ENCODE measurements at places on chromosomes 11 and 22.

DNA sequence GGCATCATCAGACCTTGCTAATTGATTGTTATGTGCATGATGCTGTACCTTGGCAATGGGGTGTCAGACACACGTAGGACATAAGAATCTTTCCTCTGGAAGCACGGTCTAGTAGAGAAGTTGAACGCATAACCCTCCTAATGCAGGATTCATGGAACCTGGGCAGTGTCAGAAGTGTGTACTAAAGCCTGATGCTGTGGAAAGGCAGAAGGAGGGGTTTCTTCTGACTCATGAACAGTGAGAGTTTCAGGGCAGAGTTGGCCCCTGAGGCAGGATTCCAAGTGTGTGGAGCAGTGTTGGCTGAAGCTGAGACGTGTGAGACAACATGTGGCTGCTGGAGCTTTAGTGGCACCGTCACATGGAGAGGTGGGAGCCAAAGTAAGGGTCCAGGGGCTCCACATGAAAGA is 3.5 kb downstream of the PANX1 start:
- DNase-seq: no peak

DNA sequence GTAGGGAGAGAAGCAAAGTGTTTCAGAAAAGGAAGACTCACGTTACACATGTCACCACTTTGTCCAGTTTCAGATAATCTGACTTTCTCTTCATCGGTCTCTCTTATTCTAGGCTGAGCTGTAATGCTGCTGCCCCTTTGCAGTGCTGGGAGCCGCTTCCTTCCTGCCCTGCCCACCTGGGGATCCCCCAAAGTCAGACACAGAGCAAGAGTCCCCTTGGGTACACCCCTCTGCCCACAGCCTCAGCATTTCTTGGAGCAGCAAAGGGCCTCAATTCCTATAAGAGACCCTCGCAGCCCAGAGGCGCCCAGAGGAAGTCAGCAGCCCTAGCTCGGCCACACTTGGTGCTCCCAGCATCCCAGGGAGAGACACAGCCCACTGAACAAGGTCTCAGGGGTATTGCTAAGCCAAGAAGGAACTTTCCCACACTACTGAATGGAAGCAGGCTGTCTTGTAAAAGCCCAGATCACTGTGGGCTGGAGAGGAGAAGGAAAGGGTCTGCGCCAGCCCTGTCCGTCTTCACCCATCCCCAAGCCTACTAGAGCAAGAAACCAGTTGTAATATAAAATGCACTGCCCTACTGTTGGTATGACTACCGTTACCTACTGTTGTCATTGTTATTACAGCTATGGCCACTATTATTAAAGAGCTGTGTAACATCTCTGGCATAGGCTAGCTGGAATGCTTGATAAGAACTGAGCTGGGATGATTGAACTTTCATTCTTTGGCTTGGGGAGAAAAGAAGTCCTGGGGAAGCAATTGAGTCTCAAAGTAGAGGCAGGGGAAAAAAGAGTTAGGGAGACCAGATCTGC is 31.2 kb upstream of the SMIM35 start:
- no peak for DNase-seq

DNA sequence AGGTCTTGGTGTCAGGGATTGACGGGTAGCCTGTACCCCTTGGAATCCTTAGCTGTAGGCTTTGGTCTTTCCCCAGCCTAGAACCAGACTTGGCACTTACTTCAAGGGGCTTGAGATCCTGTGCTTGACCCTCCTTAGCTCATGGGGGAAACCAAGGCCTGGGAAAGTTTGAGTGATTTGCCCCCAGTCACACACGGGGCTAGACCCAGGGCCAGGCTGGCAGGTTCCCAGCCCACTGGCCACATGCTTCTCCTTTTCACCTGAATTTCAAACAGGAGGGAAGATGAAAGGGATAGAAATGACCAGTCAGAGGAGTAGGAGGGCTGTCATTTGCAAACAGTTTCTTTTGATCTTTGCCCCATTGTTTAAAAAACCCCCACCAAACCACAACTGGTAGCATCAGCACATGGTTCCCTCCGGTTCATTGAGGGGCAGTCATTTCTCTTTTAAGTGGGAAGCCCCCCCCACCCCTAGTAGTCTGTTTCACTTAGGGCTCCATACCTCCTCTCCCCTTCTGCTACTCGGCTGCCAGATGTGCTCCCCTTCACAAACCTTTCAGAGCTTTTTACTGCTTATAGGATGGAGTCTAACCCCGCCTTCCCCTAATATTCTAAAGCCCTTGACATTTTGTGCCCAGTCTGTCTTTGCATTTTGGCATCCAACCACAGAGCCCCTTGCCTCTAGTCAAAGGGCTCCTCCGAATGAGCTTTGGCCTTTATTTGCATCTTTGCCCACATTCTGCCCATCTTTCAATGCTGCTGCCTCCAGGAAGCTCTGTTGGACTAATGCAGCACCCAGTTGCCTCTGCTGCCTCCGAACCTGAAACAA is 37.6 kb downstream of the ZNRF3 start:
- no peak for DNase-seq

DNA sequence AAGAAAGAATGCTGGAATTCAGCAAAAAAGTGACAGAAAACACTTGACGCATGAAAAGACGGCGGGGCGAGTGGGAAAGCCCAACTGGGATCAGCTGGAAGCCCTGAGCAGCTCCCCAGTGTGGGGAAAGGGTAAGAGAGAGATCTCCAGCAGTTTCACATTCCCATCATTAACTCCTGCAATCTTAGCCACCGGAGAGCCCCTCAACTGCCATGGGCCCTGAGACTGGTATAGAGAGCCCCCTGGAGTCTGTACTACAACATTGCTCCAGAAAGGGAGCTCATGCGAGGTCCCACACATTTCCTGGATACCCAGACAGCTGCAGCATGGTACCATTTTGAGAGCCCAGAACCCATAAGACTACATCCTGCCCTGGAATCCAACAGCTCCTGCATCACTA is 31.1 kb downstream of the MRGPRX4 start:
- DNase-seq: peak; percentile 13

GRCh38 chr11:123122341-123122740 is 60.4 kb upstream of the HSPA8 start:
- no peak for DNase-seq

Measured in NCI-H1930 (cell line).